ENCODE measurements at places on chromosomes 5 and 9.

DNA sequence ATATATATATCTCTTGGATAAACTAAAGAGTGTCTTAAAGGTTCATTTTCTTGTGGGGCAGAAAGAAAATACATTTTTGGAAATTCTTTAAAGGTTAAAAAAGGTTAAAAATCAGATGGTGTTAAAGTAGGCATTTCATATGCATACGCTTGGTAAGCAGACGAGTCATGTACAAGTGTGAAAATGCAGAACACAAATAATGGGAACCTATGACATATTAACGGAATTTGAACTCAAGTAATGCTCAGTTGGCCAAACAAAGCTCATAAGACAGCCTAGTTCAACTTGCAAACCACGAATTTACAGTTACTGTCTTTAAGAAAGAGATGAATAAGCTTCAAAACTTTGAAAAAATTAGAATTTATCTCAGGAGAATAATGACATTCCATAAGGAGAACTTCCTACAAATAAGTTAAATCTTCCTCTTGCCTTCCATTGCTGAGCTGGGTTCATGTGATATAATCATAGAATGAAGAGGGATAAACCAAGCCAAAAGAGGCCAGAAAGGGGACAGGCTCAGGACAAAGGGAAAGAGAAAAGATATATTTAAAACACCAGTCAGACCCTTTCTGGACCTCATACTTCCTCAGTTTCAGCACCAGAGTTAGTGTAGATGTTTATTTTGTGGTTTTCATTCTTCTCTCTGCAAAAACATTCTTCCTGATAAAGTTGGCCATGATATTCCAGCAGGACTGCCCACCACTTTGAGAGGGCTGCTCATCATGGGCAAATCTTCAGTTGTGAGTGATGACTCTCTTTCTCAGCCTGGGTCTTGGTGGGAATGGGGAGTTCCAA, 256.7 kb upstream of the CD180 start:
- no peak for DNase-seq

DNA sequence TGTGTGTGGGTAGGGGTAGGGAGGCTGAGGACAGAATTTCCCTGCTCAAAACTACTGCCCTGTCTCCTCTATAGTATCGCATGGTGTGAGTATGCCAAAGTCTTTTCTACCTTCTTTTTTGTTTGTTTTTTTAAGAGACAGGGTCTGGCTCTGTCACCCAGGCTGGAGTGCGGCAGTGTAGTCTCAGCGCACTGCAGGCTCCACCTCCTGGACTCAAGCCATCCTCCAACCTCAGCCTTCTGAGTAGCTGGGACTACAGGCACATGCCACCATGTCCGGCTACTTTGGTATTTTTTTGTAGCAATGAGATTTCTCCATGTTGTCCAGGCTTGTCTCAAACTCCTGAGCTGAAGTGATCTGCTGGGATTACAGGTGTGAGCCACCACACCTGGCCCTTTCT, 2.5 kb downstream of the SRP19 start:
- no peak for DNase-seq

GRCh38 chr5:10761933-10762775, 1.1 kb upstream of the DAP start:
- DNase-seq, result peak; percentile 62

DNA sequence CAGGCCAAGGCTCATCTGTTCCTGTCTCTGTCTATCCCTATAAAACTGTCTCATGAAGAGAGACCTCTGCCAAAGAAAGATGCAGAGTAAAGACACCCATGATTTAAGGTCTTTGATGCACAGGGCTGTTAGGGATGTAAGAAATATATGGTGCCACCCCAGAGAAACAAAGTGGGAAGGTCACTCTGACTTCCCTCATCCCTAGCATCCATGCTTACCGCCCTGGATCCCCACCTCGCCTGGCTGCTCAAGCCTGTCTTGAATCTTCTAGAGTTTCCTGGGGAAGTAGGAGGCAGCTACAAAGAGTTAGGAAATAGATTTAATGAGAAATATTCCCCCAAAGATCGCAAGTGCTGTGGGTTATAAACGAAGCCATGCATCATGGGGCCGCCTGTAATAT, 349.2 kb downstream of the SLIT3 start:
- no peak for DNase-seq

- no peak for DNase-seq
Measured at GRCh38 chr9:133331641-133332380, 4.2 kb downstream of the SURF6 start.

- DNase-seq, result peak; percentile 70
Measured at GRCh38 chr9:126317513-126317912, 9.1 kb upstream of the MVB12B start.

DNA sequence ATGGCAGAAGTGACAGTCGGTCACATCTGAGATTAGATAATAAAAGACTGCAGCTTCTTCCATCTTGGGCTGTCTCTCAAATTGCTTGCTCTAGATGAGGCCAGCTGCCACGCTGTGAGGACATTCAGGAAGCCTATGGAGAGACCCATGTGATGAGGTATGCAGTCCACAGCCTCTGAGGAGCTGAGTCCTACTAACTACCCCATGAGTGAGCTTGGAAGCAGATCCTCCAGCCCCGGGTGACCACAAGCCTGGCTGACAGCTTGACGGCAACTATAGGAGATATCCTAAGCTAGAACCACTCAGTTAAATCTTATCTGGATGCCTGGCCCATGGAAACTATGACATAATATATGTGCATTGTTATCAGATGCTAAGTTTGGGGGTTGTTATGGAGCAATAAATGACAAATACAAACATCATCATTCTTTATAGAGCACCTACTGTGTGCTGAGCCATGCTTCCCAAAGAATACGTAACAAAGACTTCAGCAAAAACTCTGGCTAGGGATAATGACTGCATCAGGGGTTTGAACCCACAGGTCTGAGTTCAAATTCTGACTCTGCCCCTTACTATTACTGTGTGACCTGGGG, 26.7 kb downstream of the KCNV2 start:
- peak; percentile 41 for DNase-seq

DNA sequence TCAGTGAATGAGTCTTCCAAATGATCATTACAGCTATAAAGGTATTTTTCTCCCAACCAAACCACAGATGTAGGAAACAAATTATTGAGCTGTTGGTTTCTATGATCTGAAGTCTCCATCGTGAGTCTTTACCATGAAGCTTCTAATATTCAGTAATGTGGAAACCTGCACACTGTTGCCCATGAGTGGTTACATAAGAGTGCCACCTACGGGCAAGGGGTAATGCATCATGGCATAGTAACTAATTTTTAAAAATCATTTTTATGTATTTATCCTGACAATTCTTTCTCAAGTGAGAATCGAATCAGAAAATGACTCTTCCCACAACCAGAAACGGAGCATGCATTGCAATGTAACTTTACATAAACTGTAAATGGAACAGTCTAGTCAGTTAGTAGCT, 282.5 kb upstream of the SMARCA2 start:
- DNase-seq, result peak; percentile 2
